A549 treated with DMSO at 1 μM for 4 hours (cell line): ENCODE measurements at places on chromosomes 4 and X. TPM values are rescaled to one million over a fixed set of nuclear protein-coding genes. Genes with fewer than 3 reads are reported as not detected.

The FOXR2 gene
- total RNA-seq: not detected in 5 replicates

The ARMCX4 gene
- 0.44 to 0.81 TPM (median 0.68 TPM) in 5 replicates for total RNA-seq

The C4orf36 gene
- total RNA-seq: 0.64 to 1.4 TPM (median 1.0 TPM) in 5 replicates

The CFAP99 gene
- 0.07 to 0.19 TPM (median 0.11 TPM) in 4 of 5 replicates, not detected in the other for total RNA-seq

The DNAAF6 gene
- total RNA-seq: 0.09 to 0.25 TPM in 2 of 5 replicates, not detected in the others

The F9 gene
- not detected in 5 replicates for total RNA-seq

The SPP1 gene
- total RNA-seq: 164 to 250 TPM (median 177 TPM) in 5 replicates

The SERTM2 gene
- not detected in 5 replicates for total RNA-seq

The TEX13D gene
- not detected in 5 replicates for total RNA-seq

The MAGEA2B gene
- total RNA-seq: 0.12 TPM in 1 of 5 replicates, not detected in the others

The SPANXC gene
- 0.45 to 1.1 TPM (median 0.94 TPM) in 5 replicates for total RNA-seq

The CXCL1 gene
- 13.1 to 17.1 TPM (median 15.9 TPM) in 5 replicates for total RNA-seq

The XAGE2 gene
- not detected in 5 replicates for total RNA-seq

The SYN1 gene
- total RNA-seq: 0.17 to 0.66 TPM (median 0.31 TPM) in 5 replicates

The POLN gene
- total RNA-seq: 0.40 to 0.72 TPM (median 0.66 TPM) in 5 replicates

The METTL14 gene
- 13.4 to 23.8 TPM (median 17.4 TPM) in 5 replicates for total RNA-seq

The YIPF7 gene
- not detected in 5 replicates for total RNA-seq

The SSX2 gene
- not detected in 5 replicates for total RNA-seq

The SSX1 gene
- total RNA-seq: not detected in 5 replicates

The MTNR1A gene
- total RNA-seq: 0.22 to 0.52 TPM (median 0.40 TPM) in 4 of 5 replicates, not detected in the other

The SASH3 gene
- not detected in 5 replicates for total RNA-seq

The COQ2 gene
- 17.5 to 21.8 TPM (median 20.6 TPM) in 5 replicates for total RNA-seq

The ZNF157 gene
- total RNA-seq: 0.03 TPM in 1 of 5 replicates, not detected in the others

The YTHDC1 gene
- 33.4 to 38.6 TPM (median 36.3 TPM) in 5 replicates for total RNA-seq

The ALAS2 gene
- not detected in 5 replicates for total RNA-seq

The TMPRSS11B gene
- 0.04 TPM in 1 of 5 replicates, not detected in the others for total RNA-seq

The SLC38A5 gene
- 0.10 to 0.44 TPM (median 0.39 TPM) in 5 replicates for total RNA-seq

The SORBS2 gene
- total RNA-seq: 0.02 to 0.27 TPM (median 0.20 TPM) in 5 replicates

The XAGE5 gene
- not detected in 5 replicates for total RNA-seq

The HAUS3 gene
- 6.8 to 8.9 TPM (median 7.9 TPM) in 5 replicates for total RNA-seq

The CHRDL1 gene
- total RNA-seq: 0.03 TPM in 1 of 5 replicates, not detected in the others

The LIMCH1 gene
- total RNA-seq: 33.6 to 55.2 TPM (median 46.0 TPM) in 5 replicates

The PPP4R3C gene
- not detected in 5 replicates for total RNA-seq

The DACH2 gene
- total RNA-seq: not detected in 5 replicates
